Stimulated activated CD8-positive, alpha-beta memory T cell treated with anti-CD3 and anti-CD28 coated beads, Interleukin-15, amount 100 ng/mL, for 4 hours (primary cell): ENCODE measurements at places on chromosomes 3 and 15.

DNA sequence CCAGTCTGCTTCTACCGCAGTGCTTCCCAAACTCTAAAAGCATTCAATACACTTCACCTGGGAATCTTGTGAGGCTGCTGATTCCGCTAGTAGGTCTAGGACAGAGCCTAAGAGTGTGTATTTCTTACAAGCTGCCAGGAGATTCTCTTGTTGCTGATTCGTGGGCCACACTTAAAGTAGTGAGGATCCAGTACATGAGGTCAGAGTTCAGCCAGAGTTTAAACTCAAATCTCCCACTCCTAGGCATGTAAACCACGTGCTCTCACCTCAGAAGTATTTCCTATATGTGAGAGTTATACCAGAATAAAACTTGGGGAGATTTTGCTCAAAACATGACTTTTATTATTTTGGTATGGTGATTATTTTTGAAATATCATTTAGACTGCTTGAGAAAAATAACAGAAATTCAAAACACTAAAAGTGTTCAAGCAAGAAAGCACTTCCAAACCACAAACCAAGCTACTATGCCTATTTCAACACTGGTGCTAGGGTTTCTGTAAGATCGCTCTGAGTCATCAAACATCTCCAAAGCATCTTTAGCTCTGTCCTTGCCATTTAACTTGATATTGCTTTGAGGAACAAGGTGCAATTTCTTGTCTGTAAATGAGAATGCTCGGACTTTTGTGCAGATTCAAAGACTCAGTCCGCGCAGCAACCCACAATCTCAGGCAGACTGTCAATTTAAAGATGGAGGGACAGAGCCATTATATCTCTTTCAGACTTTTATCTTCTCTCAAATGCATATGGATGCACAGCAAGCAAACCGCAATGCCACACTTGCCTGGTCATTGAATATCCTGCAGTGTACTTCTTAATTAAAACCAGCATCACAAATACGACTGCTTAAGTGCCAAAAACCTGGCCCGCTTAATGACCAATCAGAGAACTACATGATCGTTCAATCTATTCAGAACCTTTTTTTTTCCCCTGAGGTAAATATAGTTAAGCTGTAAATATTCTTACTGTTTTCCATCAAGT lies 59.8 kb downstream of the AGTR1 start:
- DNase-seq: no peak

GRCh38 chr3:187228740-187229139 lies 31.5 kb downstream of the RTP1 start:
- DNase-seq: no peak

GRCh38 chr3:32391643-32392535 lies at the start of gene CMTM7:
TSS of gene CMTM7 (plus strand) at chr3:32391853. CDS start at chr3:32391907, 54 bp downstream.
- DNase-seq: peak; percentile 22

GRCh38 chr3:172258624-172259023 lies 189.6 kb downstream of the GHSR start:
- DNase-seq: no peak

- no peak for DNase-seq
Measured at GRCh38 chr3:152497457-152497856, 228.7 kb downstream of the MBNL1 start.

DNA sequence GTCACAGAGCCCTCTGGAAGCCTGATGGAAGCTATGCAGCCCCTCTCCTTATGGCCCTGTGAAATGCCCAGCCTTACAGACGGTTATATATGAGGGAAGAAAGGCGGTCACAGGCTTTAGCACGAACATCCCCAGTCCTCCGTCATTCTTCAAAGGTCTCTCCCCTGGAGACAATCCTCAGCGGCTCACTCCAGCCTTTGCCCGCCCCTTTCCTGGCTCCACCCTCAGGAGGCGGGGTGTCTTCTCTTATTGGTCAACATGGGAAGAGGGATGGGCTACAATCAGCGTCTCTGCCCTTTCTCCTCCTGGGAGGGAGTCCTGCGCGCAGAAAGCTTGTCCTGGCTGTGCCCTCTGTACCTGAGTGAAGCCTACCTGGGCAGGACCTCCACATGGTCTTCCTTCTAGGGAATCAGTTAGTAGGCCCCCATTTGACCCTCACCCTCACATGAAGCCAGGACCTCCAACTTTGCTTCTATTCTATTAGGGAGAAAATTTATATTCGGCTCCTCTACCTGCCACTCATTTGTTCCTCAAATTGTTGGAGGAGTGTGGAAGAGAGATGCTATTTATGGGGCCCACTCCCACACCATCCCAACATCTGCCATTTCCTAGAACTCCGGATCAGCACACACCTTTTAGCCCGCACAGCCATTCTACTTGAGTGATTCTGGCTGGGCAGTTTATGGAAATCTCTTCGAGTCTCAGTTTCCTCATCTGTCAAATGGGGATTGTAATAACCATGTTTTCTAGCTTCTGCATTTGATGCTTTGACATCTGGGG lies 112.9 kb upstream of the SLC6A11 start:
- no peak for DNase-seq

- no peak for DNase-seq
Measured at GRCh38 chr15:73389971-73390544, 21.3 kb upstream of the HCN4 start.
